ENCODE measurements at places on chromosomes 12 and 14.

DNA sequence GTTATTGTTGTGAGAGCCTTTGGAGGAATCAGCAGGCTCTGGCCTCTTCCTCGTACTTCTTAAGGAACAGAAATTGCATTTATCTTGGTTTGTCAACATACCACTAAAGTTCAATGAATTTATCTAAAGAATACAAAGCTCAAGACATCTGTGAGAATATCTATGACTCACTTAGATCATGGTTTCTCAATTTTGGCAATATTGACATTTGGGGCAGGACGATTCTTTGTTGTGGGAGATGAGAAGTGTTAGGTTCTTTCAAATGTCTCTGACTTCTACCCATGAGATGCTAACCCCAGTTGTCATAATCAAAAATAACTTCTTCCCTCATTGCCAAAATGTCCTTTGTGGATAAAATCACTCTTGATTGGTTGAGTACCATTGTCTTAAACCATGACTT, 1190.3 kb downstream of the GALC start:
- no peak for DNase-seq

DNA sequence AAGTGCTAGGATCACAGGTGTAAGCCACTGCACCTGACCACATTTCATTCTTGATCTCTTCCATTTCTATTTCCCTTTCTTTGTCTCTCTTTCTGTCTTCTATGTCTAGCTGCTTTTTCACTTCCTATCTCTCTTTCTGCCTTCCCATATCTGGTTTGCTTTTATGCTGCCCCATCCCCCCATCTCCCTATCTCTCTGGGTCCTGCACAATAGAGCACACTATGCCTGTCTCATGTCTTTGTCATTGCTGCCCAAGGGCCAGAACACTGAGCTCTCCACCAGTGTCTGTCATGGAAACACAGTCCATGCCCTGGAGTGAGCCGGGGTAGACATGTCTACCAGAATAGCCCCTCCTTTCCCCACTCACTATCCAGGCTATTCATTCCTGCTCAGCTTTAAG, 12.3 kb upstream of the RARG start:
- no peak for DNase-seq

DNA sequence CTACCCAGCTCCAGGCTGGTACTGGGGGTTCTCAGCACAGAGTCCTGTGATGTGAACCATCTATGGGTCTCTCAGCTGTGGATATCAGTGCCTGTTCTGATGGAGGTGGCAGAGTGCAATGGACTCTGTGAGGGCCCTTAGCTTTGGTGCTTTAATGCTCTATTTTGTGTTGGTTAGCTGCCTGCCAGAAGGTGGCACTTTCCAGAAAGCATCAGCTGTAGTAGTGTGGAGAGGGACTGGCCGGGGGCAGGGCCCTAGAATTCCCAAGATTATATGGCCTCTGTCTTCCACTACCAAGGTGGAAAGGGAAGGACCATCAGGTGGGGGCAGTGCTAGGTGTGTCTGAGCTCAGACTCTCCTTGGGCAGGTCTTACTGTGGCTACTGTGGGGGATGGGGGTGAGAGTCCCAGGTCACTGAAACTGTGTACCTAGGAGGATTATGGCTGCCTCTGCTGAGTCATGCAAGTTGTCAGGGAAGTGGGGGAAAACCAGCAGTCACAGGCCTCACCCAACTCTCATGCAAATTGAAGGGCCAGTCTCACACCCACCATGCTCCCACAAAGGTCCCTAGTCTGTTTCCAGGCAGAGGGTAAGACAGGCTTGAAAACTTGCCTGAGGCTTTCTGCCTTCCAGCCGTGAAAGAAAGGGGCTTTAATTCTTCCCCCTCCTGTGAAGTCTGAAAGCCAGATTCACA, 878.1 kb downstream of the C12orf50 start:
- DNase-seq, result no peak

GRCh38 chr14:100540926-100541620, 46.1 kb downstream of the BEGAIN start:
- DNase-seq, result no peak

DNA sequence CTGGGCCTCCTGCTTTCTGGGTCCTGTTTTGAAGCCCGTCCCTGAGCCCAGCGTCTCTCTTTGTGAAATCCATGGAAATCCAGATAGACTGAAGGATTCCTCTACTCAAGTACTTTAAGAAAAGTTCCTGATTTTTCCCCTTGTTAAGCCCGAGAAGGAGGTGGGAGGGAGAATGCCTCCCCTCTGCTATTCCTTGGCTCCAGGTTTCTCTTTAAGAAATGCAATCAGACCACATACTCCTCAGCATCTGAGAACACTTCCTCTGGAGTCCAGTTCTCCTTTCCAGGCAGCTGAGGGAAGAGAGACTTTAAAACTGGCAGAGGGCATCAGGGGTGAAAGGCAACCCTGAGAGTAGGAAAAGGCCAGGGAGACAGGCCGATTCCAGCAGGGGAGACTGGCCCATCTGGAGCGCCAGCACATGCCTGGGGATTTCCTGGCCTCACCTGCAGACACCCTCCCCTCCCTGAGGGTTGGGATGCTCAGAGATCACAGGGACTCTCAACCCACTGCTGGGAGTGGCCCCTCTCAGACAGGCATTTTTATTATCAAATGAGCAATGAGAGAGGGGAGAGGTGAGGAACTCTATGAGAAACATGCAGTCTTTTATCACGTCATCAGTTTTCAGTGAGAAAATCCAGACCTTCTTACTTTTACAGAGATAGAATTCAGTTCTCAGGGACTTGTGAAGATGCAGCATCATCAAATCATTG, 2.0 kb upstream of the EMP1 start:
- DNase-seq, result no peak

DNA sequence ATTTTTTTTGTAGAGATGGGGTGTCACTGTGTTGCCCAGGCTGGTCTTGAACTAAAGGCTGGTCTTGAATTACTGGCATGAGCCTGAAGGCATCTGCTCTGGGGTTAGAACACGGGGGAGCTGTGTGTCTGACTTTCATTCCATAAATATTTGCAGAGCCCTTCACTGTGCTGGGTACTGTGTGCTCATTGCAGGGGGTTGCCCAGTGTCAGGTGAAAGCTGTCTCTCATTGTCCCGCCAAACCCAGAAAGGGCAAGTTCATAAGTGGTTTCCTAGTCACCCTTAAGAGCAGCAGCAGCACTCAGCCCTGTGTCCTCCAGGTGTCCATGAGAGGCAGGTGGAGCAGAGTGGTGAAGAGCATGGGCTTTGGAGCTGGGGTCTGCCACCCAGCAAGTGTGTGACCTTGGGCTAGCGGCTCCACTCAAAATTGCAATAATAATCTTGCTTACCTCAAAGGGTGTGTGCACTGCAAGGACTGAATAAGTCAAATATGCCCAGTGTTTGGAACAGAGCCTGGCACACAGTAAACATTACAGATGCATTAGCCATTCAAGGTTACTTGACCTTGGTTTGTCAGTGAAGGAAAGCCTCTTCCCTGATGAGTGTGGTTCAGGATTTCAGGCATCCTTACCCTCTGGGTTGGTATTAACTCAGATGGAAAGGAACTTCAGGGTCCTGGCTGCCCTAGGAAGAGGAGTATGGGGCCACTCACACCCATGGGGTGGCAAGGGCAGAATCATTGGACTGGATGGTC, 4.4 kb upstream of the SMIM41 start:
- DNase-seq, result no peak

- DNase-seq, result no peak
Observed at GRCh38 chr14:84825481-84826251, 704.3 kb upstream of the FLRT2 start.

GRCh38 chr12:14111230-14111865, 129.9 kb upstream of the GRIN2B start:
- no peak for DNase-seq

DNA sequence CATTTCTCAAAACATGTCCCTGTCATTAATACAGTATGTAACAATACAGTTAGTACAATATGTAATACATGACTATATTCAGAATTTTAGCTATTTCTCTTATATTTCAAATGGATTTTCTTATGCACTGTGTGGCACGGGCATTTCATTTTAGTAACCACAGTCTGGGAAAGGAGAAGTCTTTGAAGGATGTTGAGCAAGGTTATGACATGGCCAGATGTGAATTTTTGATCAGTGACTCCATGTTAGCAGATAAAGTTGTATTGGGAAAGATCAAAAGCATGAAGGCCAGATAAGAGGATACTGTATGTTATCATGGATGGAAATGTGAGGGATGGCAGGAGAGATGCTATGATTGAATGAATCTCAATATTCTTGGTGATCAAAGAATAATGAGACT, 285.2 kb downstream of the NAV3 start:
- DNase-seq, result no peak

GRCh38 chr14:79588398-79588797, 622.9 kb downstream of the DIO2 start:
- DNase-seq, result no peak

DNA sequence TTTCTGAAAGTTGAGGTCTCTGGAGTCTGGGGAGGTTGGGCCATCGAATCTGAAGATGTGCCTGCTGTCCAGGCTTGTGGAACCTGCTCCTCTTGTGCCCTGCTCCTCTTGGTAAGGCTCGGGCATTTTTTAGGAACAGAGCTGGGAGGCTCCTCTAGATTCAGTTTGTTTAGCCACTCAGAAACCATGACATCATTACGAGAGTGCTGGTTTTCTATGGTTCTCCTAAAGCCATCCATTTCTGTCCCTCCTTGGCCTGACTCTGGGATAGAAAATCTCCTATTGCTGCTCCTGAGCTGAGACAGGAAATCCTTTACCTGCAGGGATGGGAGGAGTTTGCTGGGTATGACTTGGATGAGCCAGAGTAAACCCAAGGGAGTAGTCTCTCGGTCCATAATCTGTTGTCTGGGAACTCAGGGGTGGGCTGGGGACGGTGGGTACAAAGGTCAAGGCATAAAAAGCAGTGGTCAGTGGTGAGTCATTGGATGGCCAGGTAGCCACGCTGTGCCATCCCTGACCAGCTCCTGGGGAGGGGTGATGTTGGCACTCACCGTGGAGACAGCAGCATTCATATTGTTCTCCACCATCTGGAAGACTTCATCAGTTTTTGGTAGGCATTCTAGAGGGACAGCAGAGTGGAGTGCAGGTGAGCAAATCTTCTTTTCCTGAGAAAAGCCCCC, 2.4 kb upstream of the ADCY4 start:
- DNase-seq, result no peak

DNA sequence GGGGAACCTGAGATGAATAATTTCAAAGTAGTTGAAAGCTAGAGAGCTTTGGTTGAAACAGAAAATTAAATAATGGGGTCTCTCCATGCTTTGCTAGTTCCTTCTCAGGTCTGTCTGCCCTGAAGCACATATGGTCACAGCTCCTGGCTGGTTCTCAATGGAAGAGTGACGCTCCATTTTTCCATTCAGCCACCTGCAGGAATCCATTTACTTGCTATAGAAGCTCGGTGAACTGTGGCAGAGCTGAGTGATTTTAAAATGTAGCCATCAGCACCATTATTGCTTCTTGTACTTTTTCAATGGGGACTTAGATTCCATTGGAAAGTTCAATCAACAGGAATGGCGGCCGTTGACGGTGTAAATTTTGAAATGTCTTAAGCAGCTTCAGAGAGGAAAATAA, 525.2 kb downstream of the GLT1D1 start:
- DNase-seq, result no peak

DNA sequence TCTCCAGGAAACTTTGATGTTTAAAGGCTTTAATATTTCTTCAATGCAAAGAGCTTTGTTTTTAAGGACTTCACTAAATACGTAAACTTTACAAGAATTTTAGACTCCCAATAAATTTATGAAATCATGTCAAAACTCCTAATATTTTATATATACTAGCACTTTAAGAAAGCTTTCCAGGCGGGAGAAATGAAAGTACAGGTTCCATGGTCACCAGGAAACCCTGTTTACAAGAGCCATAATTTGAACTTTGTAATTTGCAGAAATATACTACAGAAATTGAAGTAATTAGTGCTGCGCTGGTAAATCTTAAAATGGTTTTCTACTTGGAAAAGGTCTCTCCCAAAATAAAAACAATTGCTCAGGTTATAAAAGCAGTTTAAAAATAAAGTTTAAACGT, 8.8 kb downstream of the CCDC92 start:
- no peak for DNase-seq

DNA sequence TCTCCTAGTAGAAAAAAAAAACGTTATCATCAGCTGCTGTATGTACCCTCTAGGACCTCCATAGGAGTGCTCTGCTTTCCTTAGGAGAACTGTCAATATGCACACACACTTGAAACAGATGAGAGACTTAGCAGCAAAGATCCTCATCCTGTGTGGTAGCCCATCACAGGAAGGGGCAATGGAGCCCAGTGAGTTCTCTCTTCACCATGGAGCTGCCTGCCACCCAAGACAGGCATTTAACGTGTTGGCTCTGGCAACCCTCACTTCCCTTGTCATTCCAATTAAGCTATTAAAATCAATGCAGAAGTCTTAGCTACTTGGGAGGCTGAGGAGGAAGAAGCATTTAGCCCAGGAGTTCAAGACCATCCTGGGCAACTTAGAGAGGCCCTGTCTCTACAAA, 64.8 kb upstream of the PLEKHA5 start:
- no peak for DNase-seq

DNA sequence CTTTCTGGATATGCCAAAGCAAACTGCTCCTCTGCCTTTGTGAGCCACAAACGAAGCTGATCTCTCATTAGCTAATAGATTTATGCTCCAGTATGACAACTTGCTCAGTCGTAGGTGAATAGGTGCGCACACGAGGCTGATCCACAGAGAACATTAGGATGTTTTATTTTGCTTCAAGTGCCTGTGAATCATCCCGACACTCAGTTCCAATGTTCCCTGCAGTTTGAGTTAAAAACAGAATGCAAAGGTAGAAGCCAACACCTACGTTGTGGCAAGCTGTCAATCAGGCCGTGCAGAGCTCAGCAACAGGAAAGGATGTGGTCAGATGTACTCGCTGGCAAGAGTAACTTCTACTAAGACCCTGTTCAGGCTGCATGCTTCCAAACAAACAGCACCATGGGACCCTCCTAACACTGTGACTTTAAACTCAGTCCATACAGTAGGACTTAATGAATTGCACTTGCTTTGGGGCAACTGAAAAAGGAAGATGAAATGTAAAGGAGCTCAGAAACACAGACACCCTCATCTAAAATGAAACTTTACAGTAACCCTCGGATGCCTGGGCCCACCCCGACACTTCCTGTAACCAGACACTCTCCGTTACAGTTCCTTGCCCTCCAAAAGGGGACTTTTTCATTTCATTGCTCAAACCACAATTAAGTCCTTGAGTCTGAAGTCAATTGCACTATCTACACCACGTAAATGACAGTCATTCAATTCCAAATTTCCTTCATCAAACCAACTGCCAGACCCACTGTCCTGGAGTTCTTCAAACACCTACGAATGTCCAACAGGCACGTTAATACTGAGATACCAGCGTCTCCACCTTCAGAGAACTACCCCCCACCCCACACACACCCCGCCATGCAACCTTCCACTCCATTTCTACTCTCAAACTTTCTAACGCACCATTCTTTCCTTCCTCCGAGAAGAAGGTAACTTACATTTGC, 1.6 kb downstream of the CCDC88C start:
- peak; percentile 52 for DNase-seq

DNA sequence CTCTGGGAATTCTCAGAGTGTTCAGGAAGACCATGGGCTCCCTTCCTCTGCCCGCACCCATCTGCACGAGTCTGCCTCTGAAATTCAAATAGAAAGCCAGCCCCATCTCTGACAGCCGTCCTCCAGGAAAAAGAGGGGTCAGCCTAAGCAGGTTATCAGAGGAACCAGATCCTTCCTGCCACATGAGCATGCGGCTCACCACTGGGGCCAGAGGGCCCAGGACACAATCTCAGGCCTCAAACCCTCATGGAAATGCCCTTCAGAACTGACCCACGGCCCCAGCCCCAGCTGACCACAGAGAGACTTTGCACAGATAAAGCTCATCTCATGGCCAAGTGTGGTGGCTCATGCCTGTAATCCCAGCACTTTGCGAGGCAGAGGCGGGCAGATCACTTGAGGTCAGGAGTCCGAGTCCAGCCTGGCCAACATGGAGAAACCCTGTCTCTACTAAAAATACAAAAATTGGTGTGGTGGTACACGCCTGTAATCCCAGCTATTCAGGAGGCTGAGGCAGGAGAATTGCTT, 23.2 kb downstream of the PXN start:
- no peak for DNase-seq

Measured in stimulated activated CD8-positive, alpha-beta memory T cell treated with anti-CD3 and anti-CD28 coated beads, Interleukin-15, amount 100 ng/mL, for 4 hours (primary cell).